ENCODE measurements at places on chromosomes 2 and 18.

- DNase-seq, result no peak
Observed at GRCh38 chr18:55240978-55241377, 281.7 kb upstream of the CCDC68 start.

DNA sequence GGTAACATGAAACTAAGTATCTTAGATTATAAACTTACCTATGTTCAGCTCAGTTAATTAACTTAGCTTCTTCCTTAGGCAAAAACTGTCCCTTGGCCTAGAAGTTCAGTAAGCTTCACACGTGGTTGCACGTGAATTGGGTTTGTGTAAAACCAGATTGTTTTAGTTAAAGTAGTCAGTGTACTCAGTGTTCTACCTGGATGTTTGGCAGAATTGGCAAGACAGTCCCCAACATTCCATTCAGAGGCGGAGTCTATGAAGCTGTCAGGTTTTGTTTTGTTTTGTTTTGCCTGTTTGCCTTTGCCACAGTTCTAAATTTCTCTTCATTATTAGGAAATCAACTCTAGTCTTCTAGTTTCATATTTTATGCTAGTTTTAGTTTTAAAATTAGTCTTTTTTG, 105.3 kb upstream of the ZEB2 start:
- no peak for DNase-seq

DNA sequence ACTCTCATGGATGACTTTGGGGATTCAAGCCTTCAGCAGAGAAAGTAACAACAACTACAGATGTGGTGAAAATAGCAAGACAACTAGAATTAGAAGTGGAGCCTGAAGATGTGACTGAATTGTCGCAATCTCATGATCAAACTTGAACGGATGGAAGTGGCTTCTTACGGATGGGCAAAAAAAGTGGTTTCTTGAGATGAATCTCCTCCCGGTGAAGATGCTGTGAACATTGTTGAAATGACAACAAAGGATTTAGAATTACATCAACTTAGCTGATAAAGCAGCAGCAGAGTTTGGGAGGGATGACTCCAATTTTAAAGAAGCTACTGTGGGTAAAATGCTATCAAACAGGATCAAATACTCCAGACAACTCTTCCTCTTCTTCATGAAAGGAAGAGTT, 43.1 kb downstream of the AAK1 start:
- DNase-seq, result no peak

GRCh38 chr2:38212312-38212711, 136.4 kb upstream of the CYP1B1 start:
- DNase-seq, result no peak

DNA sequence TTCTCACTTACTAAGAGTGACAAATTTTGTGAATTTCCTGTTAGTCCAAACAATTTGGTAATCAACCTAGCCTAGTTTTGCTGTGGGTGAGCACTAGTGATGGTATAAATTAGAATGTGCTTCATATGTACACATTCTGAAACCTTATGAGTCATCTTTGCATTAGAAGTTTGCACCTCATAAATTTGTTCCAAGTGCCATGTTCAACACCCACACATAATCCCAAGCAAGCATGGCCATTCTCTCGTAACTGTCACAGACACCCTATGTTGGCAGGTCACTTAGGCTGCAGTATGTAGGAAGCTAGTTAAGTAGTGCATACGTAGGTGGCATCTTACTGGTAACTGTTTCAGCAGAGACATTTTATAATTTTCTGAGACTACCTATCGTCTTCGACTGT, 46.9 kb downstream of the NAB1 start:
- DNase-seq, result no peak

DNA sequence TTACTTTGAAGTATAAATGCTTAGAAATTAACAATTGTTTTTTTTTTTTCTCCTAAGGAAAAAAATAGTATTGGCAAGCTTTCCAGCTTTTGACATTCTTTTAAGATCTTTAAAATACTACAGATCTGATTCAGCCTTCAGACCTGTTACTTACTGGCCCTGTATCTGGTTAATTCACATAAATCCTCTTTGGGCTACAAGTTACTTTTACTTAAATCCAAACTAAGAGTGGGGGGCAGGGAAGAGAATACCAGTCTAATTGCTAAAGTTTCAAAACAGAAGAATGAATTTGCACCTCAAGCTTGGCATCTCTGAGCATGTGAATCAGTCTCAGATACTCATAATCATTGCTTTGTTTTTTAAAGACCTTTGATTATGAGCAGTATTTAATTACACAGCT, 386.3 kb downstream of the PARD3B start:
- no peak for DNase-seq

Measured in activated naive CD4-positive, alpha-beta T cell (primary cell).